M059J (cell line): ENCODE measurements at places on chromosomes 4 and X.

DNA sequence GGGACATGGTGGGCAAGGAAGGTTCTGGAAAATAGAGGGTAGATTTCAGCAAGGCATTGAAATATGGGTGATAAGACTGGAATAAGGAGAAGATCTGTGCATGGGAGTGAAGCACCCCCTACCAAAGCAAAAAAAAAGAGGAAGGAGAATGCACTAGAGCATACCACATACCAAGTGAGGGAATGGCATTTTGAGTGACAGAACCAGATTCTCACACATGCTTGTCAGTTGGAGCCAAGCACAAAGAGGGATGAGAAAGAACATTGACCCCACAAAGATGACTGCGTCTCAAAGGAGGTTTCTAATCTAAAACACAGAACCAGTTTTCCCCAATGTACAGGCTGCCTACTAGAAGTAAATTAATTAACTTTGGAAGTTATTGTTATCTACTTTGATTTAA lies 140.3 kb upstream of the SMAD1 start:
- no peak for DNase-seq

- no peak for DNase-seq
Observed at GRCh38 chr4:1758306-1759121, 34.6 kb upstream of the FGFR3 start.

- DNase-seq, result no peak
Observed at GRCh38 chr4:3021627-3022026, 52.7 kb downstream of the HTT-AS start.

GRCh38 chr4:106366026-106366425 lies 2.6 kb downstream of the GIMD1 start:
- DNase-seq, result peak; percentile 38

DNA sequence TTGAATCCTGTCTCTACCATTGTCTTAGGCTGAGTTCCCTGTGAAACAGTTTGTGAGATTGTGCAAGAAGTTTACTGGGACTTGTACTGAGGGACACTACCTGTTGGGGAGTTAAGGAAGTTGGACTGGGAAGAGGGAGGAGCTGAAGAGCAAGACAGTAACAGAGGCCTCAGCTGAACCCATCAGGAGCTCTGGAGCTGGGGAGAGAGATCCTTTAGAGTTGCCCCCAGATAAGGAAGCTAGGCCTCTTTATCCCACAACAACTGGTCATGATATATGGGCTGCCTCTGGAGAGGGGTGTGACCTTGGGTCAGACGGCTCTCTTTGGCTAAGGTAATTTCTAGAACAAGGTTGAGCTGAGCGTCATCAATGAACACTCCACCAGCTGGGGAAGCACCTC lies 137.8 kb upstream of the SLC4A4 start:
- no peak for DNase-seq

GRCh38 chrX:106889468-106889867 lies 13.7 kb downstream of the RIPPLY1 start:
- DNase-seq, result no peak
